ENCODE measurements at places on chromosomes 3 and 15.

DNA sequence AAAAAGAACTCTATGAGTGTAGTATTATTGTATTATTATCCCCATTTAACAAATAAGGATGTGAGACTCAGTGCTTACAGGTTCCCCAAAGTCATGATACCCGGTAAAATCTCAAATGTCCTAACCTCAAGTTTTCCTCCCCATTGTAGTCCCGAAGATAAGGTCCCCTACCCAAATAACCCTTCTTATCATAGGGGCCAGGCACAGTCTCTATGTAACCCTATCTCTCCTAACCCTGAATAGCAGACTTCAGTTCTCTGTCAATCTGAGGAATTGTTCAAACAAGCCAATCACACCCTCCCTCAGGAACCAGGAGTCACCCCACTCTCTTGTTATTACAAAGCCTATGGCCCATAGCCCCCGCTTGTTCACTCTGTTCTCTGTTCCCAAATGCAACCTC, 10.5 kb upstream of the SUSD5 start:
- no peak for DNase-seq

- no peak for DNase-seq
Measured at GRCh38 chr15:78675617-78676360, 34.8 kb upstream of the CHRNB4 start.

DNA sequence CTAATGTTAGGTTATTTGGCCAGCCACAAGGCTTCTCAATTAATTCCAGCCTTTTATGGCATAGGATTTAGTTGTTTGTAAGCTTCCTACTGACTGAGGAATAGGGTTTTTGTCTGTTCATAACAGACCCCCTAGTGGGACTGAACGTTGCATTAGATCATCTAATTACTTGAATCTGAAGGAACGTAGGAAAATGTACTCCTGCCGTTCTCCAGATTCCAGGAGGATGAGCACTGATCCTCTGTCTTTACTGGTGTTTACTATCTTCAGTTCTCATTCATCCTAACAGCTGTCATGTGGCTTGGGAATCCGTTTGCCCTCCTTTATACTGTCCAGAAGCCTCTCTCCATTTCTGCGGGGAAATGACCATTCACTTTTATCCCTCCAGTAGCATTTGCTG, 52.7 kb downstream of the RAD54L2 start:
- no peak for DNase-seq

DNA sequence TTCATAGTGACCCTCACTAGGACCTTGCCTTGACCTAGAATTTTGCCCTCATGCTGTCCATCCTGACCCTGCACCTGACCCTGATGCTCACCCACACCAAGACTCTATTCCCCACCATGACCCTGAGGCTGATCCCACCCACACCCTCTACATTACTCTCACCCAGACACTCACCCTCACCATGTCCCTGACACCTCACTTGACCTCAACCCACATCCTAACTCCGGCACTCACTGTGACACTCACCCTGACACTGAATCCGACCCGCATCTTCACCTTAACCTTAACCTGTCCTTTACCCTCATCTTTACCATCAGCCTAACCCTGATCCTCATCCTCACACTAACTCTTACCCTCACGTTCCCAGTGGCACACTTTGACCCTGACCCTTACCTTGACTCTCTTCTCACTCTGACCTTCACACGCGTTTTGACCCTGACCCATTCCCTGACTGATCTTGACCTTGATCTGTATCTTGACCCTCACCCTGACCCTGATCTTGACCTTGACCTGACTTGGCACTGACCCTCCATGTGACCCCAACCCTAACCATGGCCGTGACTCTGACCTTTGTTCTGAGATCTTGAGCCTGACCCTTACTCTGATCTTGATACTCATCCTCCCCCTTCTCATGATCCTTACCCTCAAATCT, 22.2 kb upstream of the SLC25A26 start:
- DNase-seq: no peak

- no peak for DNase-seq
Measured at GRCh38 chr15:29061746-29062145, 176.0 kb downstream of the APBA2 start.

DNA sequence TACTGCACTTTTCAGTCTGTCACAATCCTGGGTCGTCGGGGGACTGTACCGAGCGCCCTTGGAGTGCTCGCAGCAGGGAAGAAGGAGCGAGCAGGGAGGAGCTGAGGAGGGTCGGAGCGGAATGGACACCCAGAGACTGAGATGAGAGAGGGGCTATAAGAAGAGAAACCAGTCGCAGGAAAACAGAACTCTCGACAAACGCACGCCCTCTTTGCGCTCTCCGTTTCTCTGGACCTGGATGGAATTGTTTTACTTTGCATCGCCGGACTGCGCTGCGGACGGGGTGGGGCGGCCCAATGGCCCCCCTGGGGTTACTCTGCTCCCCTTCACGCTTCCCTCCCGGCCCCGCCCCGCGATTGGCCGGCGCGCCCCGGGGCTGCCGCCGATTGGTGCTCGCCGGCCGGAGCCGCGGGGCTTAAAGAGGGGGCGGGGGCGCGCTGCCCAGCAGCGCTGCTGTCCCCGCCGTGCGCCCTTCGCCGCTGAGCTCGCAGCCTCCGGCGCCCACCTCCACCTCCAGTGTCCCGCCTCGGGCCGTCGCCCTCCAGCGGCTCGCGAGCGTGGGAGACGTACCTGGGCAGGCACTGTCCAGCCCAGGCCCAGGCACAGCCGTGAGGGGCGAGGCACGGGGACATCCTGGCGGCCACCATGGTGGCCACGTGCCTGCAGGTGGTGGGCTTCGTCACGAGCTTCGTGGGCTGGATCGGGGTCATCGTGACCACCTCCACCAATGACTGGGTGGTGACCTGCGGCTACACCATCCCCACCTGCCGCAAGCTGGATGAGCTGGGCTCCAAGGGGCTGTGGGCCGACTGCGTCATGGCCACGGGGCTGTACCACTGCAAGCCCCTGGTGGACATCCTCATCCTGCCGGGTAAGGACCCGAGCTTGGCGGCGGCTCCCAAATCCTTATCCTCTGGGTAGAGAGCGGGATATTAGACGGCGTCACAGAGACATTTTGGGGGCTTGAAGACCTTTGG, at the start of gene CLDN11:
TSS of gene CLDN11 (plus strand) at position 447 of the 977 bp plus-strand sequence. CDS start at position 646, 199 bp downstream.
- no peak for DNase-seq

DNA sequence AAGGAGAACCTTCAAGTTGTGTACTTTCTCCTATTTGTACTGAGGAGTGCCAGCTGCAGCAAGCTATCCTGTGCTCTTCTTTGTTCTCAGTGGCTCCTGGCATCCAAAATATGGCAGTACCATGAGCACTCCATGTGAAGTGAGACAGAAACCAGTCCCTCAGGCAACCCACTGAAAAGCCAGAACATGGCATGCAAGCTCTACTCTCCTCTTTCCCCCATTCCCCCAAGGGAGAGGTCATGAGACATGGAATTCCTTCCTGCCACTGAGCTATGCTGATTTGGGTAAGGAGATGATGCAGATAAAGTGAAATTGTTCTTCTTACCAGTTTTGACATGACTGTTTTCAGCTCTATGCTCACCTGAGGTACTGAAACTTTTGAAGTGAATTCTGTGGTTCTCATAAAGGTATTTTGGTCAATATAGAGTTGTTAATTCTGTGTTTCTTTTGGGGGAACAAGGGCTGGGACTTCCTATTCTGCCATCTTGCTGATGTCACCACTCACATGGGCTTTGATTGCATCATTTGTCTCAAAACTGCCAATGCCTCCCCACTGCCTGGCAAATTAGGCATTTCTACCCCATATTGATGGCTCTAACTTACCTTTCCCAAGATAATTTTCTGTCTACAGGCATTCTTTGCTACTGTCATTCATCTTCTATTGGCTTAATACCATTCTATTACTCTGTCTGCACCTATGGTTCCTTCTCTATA, 22.8 kb upstream of the CEP152 start:
- DNase-seq: no peak

All from NCI-H1436 treated with DMSO at 0.1 percent for 48 hours (cell line).